ENCODE measurements at places on chromosomes 6 and 20.

- no peak for DNase-seq
These were observed 4.3 kb upstream of the FUCA2 start for GRCh38 chr6:143515766-143516355.

- DNase-seq = no peak
These were observed 170.7 kb downstream of the MYLK4 start for GRCh38 chr6:2579804-2580570.

DNA sequence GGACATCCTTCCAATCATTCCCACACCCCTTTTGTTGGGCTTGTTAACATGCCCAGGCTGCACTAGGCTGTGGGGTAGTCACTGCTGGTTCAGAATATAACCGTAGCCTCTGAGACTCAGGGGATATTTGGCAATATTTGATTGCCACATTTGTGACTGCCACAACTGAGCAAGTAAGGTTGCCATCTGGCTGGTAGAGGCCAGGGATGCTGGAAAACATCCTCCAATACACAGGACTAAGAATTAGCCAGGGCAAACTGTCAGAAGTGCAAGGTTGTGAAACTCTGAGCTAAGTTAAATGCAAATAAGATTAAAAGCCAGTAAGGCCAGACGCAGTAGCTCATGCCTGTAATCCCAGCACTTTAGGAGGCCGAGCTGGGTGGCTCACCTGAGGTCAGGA is 112.0 kb downstream of the ZMYND8 start:
- peak; percentile 53 for DNase-seq

DNA sequence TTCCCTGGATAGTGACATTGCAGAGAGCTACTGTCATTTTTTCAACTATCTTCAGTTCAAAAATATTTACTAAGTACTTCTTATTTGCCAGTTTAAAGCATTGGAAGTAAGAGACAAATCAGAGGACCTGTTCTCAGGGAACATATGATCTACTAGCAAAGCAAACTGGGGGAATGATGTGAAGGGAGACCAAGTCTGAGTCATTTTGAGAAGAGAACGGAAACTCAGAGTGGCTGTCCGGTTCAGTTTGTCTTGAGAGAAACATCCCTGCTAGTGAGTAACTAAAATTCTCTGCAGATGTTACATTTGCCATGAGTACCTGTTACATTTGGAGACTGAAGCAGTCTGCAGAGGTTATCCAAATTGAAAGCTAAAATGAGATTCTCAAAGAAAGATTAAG is 118.3 kb downstream of the KCNQ5 start:
- DNase-seq = no peak

- no peak for DNase-seq
These were observed 87.4 kb downstream of the NOL4L start for GRCh38 chr20:32497589-32498224.

- DNase-seq = no peak
These were observed 11.0 kb downstream of the DCBLD1 start for GRCh38 chr6:117493470-117493869.

DNA sequence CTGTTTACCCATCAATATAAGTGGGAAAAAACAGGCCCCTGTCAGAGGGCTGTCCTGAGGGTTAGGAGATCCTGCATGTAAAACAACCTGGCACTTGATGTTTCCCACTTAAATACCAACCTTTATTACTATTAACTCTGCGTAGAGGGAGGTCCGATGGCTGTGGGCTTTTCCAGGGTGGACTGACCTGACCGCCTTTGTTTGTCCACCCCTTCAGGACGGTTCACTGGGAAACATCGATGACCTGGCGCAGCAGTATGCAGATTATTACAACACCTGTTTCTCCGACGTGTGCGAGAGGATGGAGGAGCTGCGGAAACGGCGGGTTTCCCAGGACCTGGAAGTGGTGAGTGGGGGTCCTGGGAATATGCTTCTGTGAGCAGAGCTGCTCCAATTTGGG is 47.3 kb downstream of the SASH1 start:
- no peak for DNase-seq

DNA sequence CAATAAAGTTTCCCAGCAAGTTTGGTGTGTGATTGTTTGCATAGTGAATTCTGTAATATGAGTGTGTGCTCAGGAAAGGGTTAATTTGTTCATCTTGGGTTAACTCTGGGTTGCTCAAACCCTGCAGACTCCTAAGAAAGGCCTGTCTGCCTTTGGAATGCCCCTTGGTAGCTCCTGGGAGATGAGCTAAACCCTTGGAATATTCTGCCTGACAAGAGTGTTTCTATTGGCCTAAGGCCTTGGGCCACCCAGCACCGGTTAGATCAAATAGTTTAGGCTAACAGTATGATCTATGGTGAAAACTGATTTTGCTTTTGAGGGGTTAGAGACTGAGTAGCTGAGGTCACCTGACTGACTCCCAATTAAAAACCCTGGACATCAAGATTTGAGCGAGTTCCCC is 248.3 kb downstream of the GRM1 start:
- no peak for DNase-seq

- DNase-seq = no peak
These were observed 11.1 kb downstream of the TRDN start for GRCh38 chr6:123625696-123626095.

GRCh38 chr6:96849615-96850014 is 12.3 kb upstream of the GPR63 start:
- DNase-seq = no peak

GRCh38 chr20:24871480-24872213 is 77.4 kb upstream of the CST7 start:
- no peak for DNase-seq

DNA sequence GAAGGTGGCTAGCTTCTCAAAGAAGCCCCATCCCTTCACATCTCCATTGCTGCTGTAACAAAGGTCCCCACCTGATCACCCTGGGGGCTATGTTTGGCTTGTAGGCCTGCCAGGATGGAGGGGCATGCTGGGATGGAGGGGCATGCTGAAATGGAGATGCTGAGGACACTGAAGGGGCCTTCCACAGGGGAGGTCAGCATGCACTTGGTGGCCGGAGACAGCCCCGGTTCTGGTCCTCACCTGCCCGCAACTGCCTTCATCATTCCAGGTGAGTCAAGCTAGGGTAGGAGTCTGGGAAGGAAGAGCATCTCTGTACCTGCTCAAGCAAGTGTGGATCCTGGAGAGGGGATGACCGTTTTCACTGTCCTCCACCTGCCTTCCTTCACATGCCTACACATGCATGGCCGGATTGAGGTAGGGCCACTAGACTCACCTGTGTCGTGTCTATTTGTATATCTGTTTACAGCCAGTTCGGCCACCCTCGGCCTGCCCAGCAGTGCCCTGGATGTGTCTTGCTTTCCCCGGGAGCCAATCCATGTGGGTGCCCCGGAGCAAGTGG is 6.0 kb downstream of the L3MBTL1 start:
- DNase-seq = no peak

DNA sequence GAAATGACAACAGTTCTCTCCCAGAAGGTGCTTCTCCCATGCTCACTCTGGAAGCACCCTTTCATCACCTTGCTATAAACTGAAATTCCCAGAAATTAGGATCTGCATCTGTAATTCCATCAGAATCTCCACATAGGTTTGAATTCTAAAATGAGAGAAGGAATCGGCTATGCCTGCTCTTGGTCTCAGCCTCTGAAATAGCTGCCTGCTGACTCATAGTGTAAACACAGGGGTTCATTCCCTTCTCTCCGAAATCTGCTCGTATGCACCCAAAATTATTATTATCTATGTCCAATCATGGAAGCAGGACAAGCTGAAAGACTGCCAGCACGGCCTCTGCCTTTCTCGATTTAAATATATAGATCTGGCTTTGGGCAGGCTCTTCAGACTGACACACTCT is 74.6 kb upstream of the TAB2 start:
- DNase-seq = peak; percentile 25

GRCh38 chr6:43070028-43070632 is 6.0 kb upstream of the PTK7 start:
- peak; percentile 65 for DNase-seq

DNA sequence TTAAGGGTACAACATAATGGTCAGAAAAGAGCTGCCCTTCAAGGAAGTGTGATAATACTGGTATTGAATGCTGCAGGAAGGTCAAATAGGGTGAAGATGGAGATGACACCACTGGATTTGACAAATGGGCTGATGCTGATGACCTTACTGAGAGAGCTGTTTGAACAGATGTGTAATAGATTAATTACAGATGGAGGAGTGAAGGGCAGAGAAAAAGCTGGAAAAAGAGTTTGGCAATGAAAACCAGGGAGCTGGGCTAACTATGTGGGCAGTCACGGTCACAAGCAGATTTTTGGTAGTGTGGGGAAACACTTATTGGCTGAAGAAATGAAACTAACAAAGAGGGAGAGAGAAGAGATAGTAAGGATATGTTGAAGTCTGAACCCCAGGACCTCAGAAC is 83.6 kb upstream of the ENPP5 start:
- no peak for DNase-seq

DNA sequence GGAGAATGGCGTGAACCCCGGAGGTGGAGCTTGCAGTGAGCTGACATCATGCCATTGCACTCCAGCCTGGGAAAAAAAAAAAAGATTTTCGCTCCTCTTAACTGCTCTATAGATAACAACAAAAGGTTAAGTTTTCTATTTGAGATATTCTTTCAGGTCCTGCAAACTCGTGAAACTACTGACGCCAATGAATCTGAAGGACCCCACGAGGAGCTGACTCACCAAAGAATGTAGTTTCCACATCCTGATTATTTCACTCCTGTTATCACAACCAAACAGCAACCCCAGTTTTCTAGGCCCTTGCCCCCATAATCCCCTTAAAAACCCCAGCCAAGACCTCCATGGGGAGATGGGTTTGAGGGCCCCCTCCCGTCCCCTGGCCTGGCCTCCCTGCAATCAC is 58.7 kb downstream of the OTOR start:
- no peak for DNase-seq

DNA sequence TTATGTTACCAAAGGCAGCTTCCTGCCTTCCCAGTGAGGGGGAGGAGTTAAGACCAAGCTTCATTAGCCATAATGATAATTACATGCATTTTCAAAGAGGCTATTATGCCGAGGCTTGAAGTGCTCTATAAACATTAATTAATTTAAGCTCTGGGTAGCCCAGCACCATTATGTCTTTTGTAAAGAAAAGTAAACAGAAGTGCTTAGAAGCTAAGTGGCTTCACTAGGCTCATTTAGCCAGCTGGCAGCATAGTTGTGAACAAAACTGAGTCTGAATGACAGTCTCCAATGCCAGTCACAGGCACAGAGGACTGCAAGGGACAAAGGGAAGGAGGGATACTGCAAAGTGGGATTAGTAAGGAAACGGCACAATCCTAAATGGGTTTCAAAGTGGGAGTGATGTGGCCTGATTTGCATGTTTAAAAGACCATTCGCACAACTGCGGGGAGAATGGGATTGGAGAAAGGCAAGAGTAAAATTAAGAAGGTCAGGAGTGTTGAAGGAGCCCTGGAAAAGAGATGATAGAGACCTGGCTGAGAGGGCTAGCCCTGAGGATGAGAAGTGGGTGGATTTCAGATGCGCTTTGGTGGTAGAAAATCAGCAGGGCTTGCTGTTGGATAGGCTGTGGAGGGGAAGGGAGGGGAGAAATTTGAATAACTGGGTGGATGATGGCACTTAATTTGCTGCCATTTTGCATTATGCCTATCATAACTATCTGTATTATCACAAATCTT is 20.1 kb upstream of the ISM1 start:
- no peak for DNase-seq

GRCh38 chr6:80133020-80133419 is 26.5 kb downstream of the BCKDHB start:
- peak; percentile 75 for DNase-seq

GRCh38 chr6:46690911-46691451 is 3.3 kb downstream of the TDRD6 start:
- DNase-seq = no peak

DNA sequence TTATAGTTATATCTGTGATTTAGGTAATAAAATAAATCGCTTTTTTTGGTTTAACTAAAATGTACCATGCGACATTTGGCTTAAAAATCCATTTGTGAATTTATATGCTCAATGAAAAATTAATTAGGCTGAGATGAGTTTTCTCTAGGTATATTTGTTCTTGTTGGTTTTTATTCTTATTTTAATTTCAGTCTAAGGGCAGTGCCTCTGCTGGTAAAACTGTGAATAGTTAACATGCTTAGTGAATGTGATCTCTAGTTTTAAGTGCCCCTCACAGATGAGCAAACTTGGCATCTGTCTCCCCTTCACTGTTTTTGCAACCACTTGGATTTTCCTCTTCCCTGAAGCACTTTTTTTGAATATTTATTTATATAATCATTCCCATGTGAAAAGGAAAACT is 822.7 kb downstream of the GRIK2 start:
- no peak for DNase-seq

DNA sequence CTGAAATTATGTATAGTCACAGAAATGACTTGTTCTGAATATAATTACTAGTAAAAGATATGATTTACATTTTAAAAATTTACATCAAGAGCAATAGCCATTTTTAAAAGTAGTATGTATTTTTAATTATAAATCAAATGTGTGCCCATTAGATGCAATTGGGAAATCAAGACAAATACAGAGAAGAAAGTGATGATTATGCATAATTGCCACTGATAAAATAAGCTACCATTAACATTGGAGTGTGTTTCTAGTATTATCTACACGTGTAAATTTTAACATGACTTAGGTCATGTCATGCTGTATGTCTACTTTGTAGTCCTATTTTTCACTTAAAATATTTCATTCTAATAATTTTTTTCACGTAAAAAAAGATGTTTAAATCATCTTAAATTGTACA is 22.8 kb upstream of the MEI4 start:
- no peak for DNase-seq

All from MCF 10A (cell line).